ENCODE measurements at places on chromosomes 3 and 15.

DNA sequence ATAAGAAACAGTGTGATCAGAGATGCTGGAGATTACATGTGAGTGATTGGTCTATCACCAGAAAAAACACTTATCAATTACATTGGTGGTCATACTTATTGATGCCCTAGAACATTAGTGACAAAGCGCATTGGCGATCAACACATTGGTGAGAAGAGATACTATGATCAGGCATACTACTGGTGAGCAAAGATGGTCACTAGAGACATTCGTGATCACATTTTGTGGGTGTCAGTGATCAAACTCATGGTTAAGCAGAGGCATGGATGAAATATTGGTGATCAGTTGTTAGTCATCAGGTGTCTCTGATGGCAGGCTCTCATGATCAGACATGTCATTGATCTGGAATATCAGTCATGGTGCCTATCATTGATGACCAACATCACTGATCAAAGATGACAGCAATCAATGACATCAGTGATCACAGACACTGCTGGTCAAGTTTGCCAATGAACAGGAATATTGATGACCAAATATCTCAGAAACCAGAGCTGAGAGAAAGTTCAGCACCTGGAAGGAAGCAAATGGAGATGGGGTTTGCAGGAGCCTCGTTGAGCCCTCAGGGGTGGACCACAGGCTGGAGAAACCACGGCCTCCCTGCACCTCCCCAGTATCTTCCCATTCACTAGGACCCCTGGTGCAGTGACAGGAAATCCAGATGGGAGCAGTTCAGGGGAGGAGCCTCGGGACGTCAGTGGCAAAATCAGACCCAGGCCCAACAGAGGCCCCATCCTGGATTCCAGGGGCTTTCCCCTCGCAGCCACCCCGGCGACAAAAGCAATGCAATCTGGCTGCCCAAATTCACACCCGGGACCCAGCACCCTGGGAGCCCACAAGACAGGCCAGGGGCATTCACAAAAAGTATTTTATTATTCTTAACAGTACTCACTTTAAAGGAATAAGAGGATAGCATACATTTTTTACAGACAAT, 12.2 kb upstream of the DNAJB8 start:
- no peak for DNase-seq

DNA sequence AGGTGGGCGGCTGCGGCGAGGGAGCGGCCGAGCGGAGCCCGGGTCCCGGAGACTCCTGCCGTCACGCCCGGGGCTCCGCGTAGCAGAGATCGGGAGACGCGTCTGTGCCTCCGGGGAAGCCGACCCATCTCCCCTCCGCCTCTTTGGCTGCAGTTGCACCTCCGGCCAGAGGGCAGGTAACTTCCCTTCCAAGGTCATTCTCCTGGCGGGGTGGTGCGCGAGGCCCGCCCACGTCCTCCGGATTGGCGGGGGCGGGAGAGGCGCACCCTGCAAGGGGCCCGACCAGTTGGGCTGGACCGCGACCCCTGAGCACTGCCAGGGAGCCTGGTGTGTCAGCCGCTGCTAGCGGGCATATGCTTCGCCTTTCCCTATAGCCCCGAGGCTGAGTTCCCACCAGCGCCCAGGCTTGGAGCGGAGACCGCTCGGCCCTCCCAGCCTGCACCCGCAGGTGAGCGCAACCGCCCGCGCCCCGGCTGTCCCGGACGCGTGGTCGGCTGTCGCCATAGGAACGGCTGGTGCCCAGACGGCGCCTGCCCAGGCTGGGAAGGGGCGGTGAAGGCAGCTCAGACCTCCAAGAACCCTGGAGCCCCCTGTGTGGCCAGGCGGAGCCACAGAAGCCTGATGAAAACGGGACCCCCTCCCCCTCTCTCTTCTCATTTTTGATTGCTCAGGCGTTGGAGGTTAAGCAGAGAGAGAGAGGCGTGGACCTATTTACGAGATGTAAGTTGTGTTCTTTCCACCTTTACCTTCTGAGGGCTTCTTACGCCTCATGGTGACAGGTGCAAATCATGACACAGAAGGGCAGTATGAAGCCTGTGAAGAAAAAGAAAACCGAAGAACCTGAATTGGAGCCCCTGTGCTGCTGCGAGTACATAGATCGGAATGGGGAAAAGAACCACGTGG, 453 bp downstream of the ZDHHC23 start:
- peak; percentile 15 for DNase-seq

DNA sequence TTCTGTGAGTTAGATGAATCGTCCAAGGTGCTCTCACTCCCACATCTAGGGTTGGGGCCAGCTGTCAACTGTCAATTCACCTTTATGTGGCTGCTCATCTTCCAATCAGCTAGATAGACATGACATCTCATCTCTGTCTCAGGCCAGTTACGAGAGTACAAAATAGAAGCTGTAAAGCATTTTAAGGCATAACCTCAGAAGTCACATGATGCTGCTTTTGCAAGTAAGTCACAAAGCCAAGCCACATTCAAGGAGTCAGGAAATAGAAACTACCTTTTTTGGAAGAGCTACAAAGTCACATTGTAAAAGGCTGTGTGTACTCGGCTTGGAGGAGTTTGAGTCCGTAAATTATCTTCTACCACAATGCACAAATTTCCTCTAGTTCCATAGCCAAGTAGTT, 5.1 kb upstream of the CCR1 start:
- no peak for DNase-seq

- DNase-seq: peak; percentile 22
Measured at GRCh38 chr15:72306211-72306785, 13.7 kb downstream of the CELF6 start.

GRCh38 chr3:42273361-42273760, 7.4 kb upstream of the CCK start:
- DNase-seq: no peak

DNA sequence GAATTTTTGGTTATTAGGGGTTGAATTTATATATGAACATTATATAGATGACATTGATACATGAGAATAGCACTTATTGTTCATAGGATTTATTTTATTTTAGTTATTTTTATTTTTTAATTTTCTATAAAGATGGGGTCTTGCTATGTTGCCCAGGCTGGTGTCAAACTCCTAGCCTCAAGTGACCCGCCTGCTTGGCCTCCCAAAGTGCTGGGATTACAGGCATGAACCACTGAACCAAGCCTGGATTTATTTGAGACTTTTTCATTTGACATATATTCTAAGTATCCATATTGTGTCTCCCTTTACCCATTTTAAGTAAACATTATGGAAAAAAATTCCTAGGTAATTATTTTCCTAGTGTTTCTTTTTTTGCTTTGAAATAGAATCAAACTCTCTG, 12.5 kb downstream of the PAQR9 start:
- DNase-seq: no peak

DNA sequence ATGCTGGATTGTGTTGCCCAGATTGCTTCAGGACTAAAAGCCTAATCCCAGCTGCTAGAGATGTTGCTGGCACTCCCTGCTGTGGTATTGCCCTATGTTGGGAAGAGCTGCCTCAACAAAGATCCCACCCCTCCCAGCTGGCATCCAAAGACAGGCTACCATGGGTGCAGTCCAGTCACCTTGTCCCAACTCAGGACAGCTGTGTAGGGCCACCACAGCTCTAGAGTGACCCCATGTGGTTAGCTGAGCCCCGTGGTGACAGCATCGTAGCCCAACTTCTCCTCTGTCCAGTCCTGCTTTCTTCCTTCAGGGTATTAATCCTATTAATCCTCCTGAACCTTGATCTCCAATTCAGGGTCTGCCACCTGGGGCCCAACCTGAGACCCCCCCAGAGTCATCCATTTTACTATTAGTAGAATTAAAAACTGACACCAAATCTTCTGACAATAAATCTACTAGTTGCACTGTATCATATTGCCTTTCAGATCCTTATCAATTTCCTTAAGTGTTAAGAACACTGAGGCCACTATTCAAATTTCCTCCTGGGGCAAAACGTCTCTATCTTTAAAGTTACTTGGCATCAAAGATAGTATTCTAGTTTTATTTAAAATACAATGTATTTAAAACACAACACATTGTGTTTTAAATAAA, 83.5 kb downstream of the AQP9 start:
- peak; percentile 66 for DNase-seq

DNA sequence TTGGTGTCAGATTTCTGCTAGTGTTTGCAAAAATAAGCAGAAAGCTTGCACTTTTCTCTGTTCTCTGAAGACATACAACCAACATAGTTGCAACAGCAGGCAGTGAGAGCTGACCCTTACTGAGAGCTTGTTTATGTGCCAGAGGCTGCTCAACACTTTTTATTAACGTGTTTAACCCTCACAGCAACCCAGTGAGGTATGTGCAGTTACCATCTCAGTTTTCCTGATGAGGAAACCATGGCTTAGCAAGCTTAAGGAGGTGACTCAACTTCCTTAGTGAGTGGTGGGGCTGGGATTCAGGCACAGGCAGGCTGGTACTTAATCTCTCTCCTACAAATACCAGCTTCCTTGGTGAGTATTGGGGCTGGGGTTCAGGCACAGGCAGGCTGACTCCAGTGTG, 158.1 kb upstream of the CTDSPL start:
- DNase-seq: no peak

- peak; percentile 84 for DNase-seq
Measured at GRCh38 chr3:151468284-151468917, 7.5 kb upstream of the IGSF10 start.

GRCh38 chr15:85616549-85617110, 178.1 kb downstream of the KLHL25 start:
- no peak for DNase-seq

DNA sequence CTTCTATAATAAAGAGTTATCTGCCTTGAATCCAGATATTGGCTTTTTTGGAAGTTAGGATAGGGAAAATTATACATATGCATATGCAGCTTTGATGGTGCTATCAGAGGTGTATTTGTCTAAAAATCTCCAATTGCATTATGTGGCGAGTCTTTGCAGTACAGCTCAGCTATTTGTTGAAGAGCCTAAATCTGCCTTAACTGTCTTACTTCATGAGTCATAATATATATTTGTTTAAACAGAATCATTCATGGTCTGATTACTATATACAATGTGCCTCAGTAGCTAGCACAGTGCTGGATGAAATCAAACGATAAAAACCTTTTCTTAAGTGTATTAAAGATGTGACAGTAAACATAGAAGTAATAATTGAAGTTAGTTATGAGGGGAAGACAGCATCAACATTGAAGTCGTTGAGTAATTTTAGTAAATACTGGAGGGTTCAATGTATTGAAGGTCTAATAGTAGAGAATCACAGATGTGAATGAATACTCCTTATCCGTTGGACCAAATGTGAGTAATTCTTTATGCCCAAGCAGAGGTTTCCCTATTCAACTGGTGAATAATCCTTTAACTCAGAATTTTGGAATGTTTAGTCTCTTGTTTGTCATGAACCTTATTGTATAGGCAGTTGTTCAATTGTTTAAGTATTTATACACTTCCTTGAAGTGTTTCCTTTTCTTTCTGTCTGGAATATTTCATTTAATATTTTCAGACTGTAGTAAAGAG, 74.8 kb upstream of the NAALADL2 start:
- no peak for DNase-seq

GRCh38 chr3:108493862-108494261, 16.5 kb downstream of the MYH15 start:
- peak; percentile 51 for DNase-seq

DNA sequence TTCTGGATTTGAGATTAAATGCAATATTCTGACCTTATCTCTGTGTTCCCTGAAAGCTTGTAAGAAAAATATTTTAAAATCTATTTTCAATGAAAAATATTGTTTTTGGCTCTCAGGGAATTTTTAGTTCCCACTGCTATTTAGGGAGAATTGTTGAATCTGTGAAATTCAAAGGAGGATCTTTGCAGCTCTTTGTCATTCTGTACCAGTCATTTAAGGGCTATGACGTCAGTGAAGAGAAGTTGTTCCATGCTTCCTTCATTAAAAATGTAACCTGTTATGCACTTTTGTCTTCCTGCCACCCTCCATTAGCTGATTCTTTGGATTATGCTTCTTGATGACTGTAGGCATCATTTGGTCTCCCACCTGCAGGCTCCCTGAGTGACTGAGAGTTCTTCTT, 427.8 kb upstream of the C2CD4B start:
- DNase-seq: no peak

GRCh38 chr3:106860182-106860581, 517.1 kb upstream of the CCDC54 start:
- DNase-seq: no peak

DNA sequence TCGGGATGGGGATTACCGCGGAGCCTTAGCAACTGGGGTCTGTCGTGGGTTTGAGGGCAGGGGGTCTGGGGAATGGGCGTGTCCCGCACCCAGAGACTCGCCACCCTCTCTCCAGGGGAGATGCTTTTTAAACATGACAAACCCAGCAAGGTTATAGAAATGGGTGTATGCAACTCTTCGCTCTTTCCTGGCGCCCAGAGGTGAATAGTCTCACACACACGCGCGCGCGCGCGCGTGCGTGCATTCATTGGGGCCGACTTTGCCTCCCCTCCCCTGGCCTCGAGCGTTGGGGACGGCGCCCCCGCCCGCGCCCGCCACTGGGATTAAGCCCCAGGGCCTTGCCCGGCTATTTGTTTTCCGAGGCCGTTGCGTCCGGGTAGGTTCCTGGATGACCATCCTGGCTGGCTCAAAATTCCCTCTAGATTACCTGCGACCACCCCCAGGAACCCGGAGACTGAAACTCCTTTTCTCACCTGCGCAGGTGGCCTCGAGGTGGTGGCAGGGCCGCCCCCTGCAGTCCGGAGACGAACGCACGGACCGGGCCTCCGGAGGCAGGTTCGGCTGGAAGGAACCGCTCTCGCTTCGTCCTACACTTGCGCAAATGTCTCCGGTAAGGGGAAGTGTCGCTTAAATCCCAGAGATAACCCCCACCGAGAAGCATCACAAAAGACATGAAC, 777 bp downstream of the GPR160 start:
- no peak for DNase-seq

- DNase-seq: no peak
Measured at GRCh38 chr3:141981084-141981483, 104.6 kb downstream of the ATP1B3 start.

DNA sequence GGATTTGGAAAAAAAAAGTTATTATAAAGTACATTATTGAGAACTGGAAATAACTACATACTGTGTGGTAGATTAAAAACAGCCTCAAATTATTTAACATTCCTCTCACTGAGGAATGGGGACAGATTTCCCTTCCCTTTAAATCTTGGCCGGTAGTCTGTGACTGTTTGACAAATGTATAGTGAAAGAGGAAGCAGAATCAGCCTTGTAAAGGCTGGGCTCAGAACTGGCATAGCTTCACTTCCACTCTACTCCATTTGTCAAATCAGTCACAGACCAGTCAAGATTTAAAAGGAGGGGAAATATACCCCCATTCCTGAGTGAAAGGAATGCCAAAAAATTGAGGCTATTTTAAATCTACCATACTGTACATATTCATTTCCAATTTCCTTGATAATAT, 18.2 kb upstream of the B4GALT4 start:
- DNase-seq: no peak

- no peak for DNase-seq
Measured at GRCh38 chr3:170966495-170966894, 58.1 kb upstream of the EIF5A2 start.

DNA sequence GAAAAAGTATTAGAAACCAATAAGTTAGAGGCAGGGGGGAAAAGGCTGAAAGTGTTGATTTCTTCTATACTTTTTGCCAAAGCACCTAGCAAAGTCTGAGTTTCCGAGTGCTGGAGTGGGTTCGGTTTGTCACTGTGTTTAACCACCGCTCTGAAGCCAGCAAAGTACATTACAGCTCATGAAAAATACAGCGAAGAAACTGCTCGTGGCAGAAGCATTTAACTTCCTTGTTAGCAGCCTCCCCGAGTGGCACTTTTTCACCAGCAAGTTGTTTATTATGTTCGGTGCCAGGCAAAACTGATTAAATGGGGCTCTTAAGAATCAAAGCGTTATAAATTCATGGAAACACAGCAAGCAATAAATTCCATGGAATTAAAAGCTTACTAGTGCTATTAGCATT, 313.6 kb downstream of the FOXP1 start:
- no peak for DNase-seq
